ENCODE measurements at places on chromosomes 1 and 21. TPM values are rescaled to one million over a fixed set of nuclear protein-coding genes. Genes with fewer than 3 reads are reported as not detected.

The VPS26C gene
- total RNA-seq = 52.3 TPM

The CAMSAP2 gene
- total RNA-seq = 21.7 TPM

The KLHDC8A gene
- total RNA-seq = not detected

The SFN gene
- total RNA-seq = 2.7 TPM

The TAS1R3 gene
- total RNA-seq = under 0.01 TPM

The ADAMTS1 gene
- 274 TPM for total RNA-seq

The PLD5 gene
- total RNA-seq = not detected

The PEAR1 gene
- total RNA-seq = 9.2 TPM

The MFSD2A gene
- total RNA-seq = 5.4 TPM

The LRP8 gene
- total RNA-seq = 12.7 TPM

The FAM72C gene
- total RNA-seq = 2.5 TPM

The GNAT2 gene
- under 0.01 TPM for total RNA-seq
